ENCODE measurements at places on chromosomes 3 and 15. TPM values are rescaled to one million over a fixed set of nuclear protein-coding genes. Genes with fewer than 3 reads are reported as not detected.

CDHR4 gene
- not detected for polyA plus RNA-seq

ACTL6A gene
- polyA plus RNA-seq = 47.0 TPM

CLASP2 gene
- 6.3 TPM for polyA plus RNA-seq

SEC62 gene
- polyA plus RNA-seq = 239 TPM

STARD9 gene
- 1.4 TPM for polyA plus RNA-seq

BCL2A1 gene
- polyA plus RNA-seq = 3.8 TPM

IGSF11 gene
- 0.55 TPM for polyA plus RNA-seq

VWA5B2 gene
- polyA plus RNA-seq = 3.5 TPM

ZNF502 gene
- polyA plus RNA-seq = 1.9 TPM

AADAC gene
- polyA plus RNA-seq = 0.35 TPM

DNA sequence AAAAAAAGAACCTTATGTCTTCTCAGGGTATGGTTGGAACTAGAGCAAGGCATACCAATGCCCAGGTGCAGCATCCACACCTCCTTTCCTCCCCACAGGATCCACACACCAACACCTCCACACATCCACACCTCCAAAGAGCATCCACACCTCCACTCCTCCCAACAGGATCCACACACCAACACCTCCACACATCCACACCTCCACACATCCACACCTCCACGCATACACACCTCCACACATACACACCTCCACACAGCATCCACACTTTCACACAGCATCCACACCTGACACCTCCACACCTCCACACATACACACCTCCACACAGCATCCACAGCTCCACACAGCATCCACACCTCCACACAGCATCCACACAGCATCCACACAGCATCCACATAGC is 5.3 kb downstream of the MESP1 start:
- no peaks in the 10 kb centered on the region for H3K36me3 ChIP-seq
- H3K27me3 ChIP-seq = no peaks in the 10 kb centered on the region
- H3K4me1 ChIP-seq = peaks cover 7% of the 10 kb centered on the region

GRCh38 chr3:99315896-99316295 is 322.5 kb upstream of the COL8A1 start:
- H3K36me3 ChIP-seq = no peaks in the 10 kb centered on the region
- no peaks in the 10 kb centered on the region for H3K27me3 ChIP-seq
- no peak overlapping the region for H3K27ac ChIP-seq
- H3K4me1 ChIP-seq = no peaks in the 10 kb centered on the region

DNA sequence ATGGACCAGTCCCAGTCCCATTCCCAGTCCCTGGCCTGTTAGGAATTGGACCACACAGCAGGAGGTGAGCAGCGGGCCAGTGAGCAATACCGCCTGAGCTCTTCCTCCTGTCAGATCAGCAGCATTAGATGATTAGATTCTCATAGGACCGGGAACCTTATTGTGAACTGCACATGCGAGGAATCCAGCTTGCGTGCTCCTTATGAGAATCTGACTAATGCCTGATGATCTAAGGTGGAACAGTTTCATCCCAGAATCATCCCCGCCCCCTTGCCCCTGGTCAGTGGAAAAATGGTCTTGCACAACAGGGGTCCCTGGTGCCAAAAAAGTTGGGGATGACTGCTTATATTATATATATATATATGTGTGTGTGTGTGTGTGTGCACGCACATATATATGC is 63.1 kb downstream of the IFT57 start:
- peaks cover 22% of the 10 kb centered on the region for H3K36me3 ChIP-seq
- H3K27me3 ChIP-seq = no peaks in the 10 kb centered on the region
- no peak overlapping the region for H3K27ac ChIP-seq
- no peak for DNase-seq
- no peak overlapping the region for H3K4me3 ChIP-seq

DNA sequence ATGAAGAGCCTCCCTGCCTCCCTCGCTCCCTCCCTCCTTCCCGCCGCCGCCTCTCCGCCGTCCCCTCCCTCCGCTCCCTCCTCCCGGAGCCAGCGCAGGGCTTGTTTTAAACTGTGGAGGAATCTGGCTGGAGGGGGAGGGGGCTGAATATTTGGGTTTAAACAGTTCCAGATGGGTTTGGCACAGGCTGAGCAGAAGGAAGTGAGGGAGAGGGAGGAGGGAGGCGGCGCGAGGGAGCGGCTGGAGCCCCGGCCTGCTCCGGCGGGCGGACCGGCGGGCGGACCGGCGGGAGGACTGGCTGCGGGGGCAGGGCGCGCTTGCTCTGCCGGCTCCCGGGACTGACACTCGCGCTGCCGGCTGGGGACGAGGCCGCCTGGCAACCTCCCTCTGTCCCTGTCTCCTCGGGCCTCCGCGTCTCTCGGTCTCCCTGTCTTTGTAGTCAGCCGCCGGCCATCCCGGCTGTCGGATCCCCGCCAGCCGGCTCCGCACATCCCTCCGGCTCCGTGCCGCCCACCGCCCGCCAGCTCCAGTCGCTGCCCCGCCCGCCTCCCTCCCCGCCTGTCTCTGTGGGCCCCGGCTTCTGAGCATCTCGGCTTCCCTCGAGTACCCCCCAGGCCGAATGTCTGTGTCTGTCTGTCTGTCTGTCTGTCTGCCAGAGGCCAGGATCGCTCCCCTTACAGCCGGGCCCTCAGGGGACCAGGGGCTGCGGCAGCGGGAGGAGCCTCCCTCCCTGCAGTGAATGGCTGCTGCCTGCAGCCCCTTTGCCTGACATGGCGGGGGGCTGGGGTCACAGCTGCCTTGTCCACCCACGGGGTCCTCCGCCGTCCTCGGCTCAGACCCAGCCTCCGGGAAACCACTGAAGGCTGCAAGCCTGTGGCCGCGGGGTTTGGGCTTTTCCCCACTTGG is 7.6 kb downstream of the EPHB3 start:
- H3K27ac ChIP-seq = peak overlapping the region; percentile 90
- peaks cover 20% of the 10 kb centered on the region for H3K36me3 ChIP-seq
- peaks cover 23% of the 10 kb centered on the region for H3K27me3 ChIP-seq
- peak; percentile 97 for DNase-seq
- peaks cover 78% of the 10 kb centered on the region for H3K4me1 ChIP-seq
- peak overlapping the region; percentile 53 for H3K4me3 ChIP-seq

DNA sequence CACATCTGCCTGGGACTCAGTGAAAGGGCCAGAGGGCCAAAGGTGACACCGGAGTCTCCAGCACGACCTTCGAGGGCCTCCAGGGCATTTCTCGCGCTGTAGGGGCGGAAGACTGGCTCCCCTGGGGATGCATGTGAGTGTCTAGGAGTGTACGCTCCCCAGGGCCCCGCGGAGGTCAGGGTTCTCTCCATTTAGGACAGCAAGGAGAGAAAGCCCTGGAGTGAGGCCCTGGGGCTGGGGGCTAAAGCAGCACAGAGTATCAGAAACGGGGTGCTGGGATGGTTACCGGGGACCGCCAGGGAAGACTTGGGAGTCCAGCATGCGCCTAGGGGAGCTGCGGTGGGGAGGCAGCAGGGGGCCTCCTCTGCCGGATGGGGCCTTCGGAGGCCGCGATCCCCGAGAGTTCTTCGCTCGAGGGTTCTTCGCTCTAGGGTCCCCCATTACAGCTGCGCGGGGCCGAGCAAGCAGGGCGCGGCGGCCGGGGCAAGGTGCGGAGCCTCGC is 595 bp upstream of the APBA2 start:
- DNase-seq = no peak
- no peak overlapping the region for H3K27ac ChIP-seq
- no peaks in the 10 kb centered on the region for H3K36me3 ChIP-seq
- peaks cover 7% of the 10 kb centered on the region for H3K4me1 ChIP-seq
- peak overlapping the region; percentile 49 for H3K4me3 ChIP-seq

DNA sequence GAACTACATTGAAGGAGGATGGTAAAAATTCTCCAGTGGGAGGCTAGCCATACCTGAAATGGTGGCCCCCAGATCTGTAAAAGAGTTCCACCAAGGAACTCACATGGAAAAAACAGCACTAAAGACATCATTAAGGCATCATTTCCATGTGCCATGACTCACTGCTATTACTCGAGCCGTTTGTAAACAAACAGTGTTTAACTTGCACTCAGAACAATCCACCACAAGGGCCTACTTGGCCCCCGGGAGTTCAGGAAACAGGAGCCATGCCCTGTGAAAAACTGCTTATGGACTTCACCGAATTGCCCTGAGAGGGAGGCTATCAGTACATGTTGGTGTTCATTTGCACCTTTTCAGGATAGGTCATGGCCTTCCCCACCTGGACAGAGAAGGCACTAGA is 18.2 kb downstream of the CCR4 start:
- H3K27ac ChIP-seq = no peak overlapping the region
- no peak overlapping the region for H3K4me3 ChIP-seq
- H3K4me1 ChIP-seq = peaks cover 13% of the 10 kb centered on the region
- no peaks in the 10 kb centered on the region for H3K27me3 ChIP-seq
- H3K36me3 ChIP-seq = no peaks in the 10 kb centered on the region

GRCh38 chr3:31903686-31904431 is 77.2 kb downstream of the OSBPL10 start:
- DNase-seq = no peak
- peaks cover 22% of the 10 kb centered on the region for H3K4me1 ChIP-seq
- H3K27me3 ChIP-seq = no peaks in the 10 kb centered on the region
- H3K27ac ChIP-seq = no peak overlapping the region
- H3K36me3 ChIP-seq = no peaks in the 10 kb centered on the region
- no peak overlapping the region for H3K4me3 ChIP-seq

DNA sequence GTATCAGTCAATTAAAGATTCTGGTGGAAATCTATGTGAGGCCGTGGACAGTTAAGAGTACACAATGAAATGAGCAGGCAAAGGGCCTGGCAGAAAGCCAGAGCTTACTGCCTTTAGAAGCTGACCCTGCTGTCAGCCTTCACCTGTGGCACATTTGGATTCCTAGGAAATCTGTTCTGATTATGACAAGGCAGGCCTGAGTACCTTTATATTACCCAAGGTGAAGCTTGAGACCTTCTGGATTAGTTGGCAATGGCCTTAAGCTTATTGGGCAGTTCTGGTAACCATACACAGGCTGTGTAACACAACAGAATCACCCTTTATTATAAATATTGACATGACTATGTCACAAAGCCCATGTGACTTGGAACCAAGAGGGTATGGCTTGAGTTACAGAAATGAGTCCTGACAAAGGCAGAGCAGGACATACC is 43.2 kb downstream of the NBEAL2 start:
- DNase-seq = peak; percentile 82
- no peak overlapping the region for H3K4me3 ChIP-seq
- peaks cover 42% of the 10 kb centered on the region for H3K4me1 ChIP-seq

- peaks cover 3% of the 10 kb centered on the region for H3K4me1 ChIP-seq
- no peak overlapping the region for H3K27ac ChIP-seq
- no peak for DNase-seq
Observed at GRCh38 chr3:37604336-37604833, 257.3 kb upstream of the CTDSPL start.

DNA sequence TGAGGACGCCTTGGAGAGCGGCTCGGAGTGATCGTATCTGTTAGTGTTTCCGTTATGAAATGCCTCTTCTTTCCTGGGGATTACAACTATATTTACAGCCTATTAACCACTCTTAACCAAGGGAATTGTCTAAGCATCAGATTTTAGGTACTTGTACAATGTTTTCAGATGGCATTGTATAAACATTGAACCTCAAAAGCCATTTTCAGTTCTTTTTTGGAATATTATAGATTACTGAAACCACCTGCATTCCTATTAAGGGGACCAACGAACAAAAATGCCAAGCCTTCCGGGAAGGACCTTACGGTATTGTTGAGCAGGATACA is 1.1 kb downstream of the NEO1 start:
- no peak for DNase-seq

GRCh38 chr15:55770261-55770660 is 27.3 kb upstream of the PRTG start:
- DNase-seq = peak; percentile 34
- no peak overlapping the region for H3K4me3 ChIP-seq
- no peaks in the 10 kb centered on the region for H3K36me3 ChIP-seq
- H3K4me1 ChIP-seq = no peaks in the 10 kb centered on the region
- H3K27ac ChIP-seq = no peak overlapping the region

- H3K27ac ChIP-seq = no peak overlapping the region
- no peaks in the 10 kb centered on the region for H3K36me3 ChIP-seq
- no peaks in the 10 kb centered on the region for H3K27me3 ChIP-seq
- peaks cover 16% of the 10 kb centered on the region for H3K4me1 ChIP-seq
- H3K4me3 ChIP-seq = no peak overlapping the region
Observed at GRCh38 chr3:32315441-32315840, 76.2 kb upstream of the CMTM7 start.

- DNase-seq = peak; percentile 17
- H3K27ac ChIP-seq = no peak overlapping the region
- H3K4me3 ChIP-seq = no peak overlapping the region
Observed at GRCh38 chr3:174436367-174436766, 422.8 kb upstream of the NAALADL2 start.

- no peak for DNase-seq
- H3K27ac ChIP-seq = no peak overlapping the region
- H3K4me1 ChIP-seq = no peaks in the 10 kb centered on the region
Observed at GRCh38 chr15:93241696-93242585, 152.9 kb upstream of the RGMA start.

DNA sequence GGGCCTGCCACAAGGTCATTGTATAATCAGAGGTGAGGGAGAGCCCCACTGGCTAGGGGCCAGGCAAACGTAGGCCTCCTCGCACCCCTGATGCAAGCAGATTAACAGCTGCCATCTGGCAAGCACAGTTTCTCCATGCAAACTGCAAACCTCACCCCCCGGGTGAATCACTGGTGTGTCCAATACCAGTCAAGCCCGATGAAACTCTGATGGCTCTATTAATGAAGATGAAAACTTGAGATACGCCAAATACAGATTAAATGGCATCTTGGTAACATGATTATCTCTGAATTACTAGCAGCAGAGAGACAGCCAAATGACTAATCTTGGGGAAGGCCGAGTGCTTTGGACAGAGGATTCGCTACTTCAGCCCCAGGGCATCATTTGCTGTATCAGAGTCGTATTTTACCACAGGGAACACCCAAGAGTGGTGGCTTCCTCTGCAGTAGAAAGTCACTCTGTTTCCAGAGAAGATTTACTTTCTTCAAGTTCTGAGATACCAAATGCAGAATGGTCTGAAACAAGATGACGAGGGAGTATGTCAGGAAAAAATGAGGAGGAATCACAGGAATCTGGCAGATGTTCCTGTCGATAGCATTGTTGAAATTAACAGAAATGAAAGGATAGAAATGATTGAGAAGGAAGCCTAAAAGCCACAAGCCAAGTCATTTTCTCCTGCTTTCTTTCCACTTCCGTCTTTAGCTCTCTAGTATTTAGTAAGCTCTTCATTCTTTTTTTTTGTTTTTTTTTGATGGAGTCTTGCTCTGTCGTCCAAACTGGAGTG is 96.2 kb upstream of the NR2F2 start:
- DNase-seq = no peak
- no peaks in the 10 kb centered on the region for H3K4me1 ChIP-seq
- H3K36me3 ChIP-seq = no peaks in the 10 kb centered on the region
- no peaks in the 10 kb centered on the region for H3K27me3 ChIP-seq
- no peak overlapping the region for H3K4me3 ChIP-seq
- H3K27ac ChIP-seq = no peak overlapping the region
